Neural progenitor cell (in vitro differentiated cells): ENCODE measurements at places on chromosomes 7 and 10.
A peak's percentile ranks its signal among the peaks of the same experiment; 100 is the strongest.

DNA sequence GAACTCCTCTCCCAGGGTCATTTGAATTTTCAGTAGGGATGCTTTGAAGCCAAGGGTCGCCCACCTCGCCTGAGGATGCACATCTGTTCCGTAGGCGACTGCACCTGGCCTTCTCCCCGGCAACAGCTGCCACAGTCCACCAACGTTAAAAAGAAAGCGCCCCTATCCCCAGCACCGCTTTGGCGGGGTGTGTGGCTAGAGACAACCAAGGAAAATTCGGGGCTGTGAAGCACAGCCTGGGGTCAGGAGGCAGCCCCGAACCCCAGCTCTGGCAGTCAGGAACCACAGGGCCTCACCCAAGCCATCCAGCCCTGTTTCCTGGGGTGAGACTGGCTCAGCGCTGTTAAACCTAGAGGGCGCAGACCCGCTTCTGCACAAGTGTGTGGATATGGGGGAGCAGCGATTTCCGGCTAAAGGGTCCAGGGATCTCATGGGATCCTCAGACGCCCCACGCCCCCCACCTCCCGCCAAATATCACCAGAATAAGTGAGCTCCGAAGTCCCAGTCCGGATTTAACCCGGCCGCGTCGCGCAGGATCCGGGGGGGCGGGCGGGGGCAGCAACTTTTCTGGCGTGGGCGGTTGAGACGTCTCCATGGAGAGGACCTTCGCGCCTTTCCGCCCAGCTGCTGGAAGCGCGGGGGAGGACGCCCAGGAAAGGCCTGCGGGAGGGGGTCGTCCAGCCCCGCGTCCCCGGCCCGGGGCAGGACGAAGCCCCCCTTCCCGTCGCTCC, 822 bp downstream of the ZC3HAV1L start:
- DNase-seq, result peak; percentile 36

- DNase-seq, result no peak
These were observed 158.6 kb upstream of the PITRM1 start for GRCh38 chr10:3331187-3331586.

- peak; percentile 45 for DNase-seq
These were observed 982 bp downstream of the PGAM1 start for GRCh38 chr10:97426776-97427570.

DNA sequence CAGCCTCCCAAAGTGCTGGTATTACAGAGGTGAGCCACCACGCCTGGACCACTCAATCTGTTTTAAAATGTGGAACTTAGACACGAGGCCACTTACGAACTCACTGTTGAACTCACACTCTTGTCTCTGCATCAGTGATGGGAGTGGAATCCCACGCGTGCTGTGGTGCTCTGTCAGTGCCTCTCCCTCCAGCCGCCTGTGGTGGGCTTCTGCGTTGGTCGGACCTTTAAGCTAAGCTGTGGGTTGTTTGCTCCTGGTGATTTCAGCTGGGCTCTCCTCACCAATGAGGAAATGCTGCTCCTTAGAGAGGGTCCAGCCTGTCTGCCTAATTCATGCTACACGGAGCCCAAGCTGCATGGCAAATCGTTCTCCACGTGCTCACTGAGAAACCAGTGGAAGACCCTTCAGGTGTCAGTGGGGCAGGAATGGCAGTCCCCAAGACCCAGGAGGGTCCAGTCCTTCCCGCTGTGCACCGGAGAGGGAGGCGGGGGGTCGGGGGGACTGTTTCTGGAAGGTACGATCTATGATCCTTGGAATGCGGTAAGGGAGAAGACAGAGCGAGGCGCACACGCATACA, 17.9 kb upstream of the PRKAR1B start:
- DNase-seq, result no peak

GRCh38 chr10:82319074-82319473, 444.1 kb downstream of the NRG3 start:
- DNase-seq, result peak; percentile 8

DNA sequence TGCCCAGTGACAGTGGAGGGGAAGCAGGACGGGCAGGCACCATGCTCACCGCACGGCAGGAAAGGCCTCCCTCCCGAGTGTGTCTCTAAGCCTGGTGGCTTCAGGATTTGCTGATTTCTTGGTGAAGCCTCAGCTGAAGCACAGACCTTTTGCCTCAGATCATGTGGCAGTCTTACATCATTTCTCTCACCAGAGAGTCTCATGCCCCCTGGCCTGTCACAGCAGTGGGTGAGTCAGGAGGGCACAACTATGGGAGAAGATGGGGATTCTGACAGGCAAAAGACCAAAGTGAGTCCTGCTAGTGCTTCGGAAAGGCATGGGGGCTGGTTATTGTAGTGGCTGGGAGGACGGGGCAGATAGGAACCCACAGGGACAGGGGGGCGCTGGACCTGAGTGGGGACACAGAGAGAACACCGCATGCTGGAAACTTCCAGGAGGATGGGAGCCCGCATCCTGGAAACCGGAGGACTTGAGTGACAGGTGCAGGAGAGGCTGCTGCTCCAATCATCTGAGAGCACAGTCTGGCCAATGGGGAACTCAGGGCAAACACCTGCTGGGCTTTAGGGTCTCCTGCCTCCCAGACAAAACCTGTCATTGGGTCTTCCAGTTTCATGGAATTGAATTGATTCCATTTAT, 166.8 kb downstream of the ADARB2 start:
- peak; percentile 35 for DNase-seq

- no peak for DNase-seq
These were observed 314.1 kb upstream of the C7orf33 start for GRCh38 chr7:148276314-148277041.

- no peak for DNase-seq
These were observed 76.3 kb downstream of the DKK1 start for GRCh38 chr10:52390388-52390787.

GRCh38 chr7:102875700-102876295, 37.0 kb upstream of the LRRC17 start:
- no peak for DNase-seq

GRCh38 chr7:44884621-44885393, 523 bp downstream of the PURB start:
- peak; percentile 77 for DNase-seq

- no peak for DNase-seq
These were observed 94.0 kb upstream of the CDCA7L start for GRCh38 chr7:22039670-22040069.

DNA sequence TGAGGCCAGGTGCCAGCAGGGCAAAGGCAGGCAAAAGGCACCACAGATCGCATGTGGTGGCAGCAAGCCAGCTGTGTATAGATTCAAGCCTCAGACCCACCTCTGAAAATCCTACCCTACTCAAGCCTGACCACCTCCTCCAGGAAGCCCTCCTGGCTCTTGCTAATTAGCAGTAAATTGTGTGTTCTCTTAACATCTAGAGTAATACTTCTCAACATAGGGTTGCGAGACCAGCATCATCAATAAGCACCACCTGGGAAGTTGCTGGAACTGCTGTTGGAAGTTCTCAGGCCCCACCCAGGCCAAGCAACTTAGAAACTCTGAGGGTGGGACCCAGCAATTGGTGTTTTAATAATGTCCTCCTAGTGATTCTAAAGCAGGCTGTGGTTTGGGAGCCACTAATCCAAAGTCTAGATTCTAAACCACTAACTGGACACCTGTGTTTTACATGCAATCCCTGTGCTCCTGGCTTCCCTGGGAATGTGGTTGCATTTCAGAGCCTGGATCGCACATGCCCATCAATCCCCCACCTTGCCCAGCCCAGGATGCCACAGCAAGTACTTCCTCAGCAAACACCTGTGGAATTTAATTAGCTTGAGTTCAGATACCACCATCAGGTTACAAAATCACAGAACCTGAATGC, 46.2 kb downstream of the KCNMA1 start:
- no peak for DNase-seq

- DNase-seq, result no peak
These were observed 54.3 kb downstream of the BMS1 start for GRCh38 chr10:42836771-42837468.

DNA sequence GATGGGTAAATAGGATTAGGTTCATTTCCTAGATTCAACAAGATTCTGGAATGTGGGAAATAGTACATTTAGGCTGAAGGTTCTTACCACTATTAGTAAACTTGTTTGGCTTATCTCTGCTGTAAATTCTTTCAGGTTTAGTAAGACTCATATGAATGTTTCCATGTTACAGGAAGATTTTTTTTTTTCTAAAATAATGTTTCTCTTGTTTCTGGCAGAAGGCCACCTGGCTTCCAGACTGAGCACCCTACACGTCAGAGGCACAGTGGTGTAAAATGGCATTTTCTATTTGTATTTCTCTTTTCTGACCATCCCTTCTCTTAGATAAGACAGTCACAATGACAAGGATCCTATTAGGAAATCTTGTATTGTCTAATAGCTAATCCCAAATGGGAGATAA, 22.7 kb upstream of the AASS start:
- no peak for DNase-seq

DNA sequence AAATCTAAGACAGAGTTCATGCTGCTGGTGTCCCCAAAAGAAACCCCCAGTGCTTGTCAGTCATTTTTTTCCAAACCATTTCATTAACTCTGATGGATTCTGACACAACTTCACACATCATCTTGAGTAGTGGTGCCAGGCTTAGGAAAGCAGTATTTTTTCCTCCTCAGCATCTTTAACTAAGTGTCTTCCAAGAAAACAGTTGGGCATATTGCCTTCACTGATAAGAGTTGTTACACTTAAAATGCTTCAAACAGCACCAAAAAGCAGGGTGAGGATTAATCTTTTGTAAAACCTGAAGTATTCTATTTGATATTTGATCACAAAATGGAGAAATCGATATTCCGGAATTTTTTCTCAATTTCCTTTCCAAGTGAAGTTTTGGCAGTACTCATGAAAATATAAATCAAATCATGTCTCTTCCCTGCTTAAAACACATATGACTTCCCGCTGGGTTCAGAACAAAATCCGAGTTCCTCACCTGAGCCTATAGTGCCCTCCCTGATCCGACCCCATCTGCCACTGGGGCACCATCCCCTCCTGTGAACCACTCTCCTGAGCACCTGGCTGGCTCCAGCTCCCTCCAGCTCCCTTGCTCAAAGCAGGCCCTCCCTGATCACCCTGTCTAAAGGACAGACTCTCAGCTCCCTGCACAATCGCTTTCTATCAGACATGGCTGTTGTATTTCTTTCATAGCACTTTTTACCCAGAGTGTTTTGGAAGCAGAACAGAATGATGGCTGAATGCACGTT, 61.6 kb downstream of the CYTH3 start:
- DNase-seq, result no peak

GRCh38 chr10:79292891-79293746, 54.1 kb upstream of the PPIF start:
- peak; percentile 48 for DNase-seq

DNA sequence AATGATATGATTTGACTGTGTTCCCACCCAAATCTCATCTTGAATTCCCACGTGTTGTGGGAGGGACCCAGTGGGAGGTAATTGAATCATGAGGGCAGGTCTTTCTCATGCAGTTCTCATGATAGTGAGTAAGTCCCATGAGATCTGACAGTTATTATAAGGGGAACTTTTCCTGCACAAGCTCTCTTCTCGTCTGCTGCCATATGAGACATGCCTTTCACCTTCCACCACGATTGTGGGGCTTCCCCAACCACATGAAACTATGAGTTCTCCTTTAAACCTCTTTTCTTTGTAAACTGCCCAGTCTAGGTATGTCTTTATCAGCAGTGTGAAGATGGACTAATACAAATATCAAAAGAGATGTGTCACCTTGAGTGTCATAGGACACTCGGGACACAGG, 502.7 kb upstream of the PODXL start:
- DNase-seq, result no peak

- no peak for DNase-seq
These were observed 61.4 kb downstream of the CREB5 start for GRCh38 chr7:28473571-28474281.

DNA sequence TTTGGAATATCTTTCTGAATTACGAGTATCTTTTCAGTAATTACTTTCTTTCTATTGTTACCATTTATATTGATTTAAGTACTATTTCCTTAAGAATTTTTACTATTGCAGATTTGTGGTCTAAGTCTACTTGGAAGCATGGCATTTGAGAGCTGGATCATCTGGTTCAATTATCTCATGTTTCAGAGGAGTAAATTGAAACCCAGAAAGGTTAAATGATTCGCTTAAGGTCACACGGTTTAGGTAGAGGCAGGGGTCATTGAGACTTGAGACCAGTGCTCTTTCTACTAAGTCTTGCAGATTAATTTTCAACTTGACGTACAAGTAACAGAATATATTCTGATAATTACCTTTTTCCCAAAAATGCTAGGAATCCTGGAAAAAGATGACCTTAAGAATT, 109.2 kb upstream of the GLCCI1 start:
- no peak for DNase-seq

- DNase-seq, result peak; percentile 38
These were observed 333.3 kb downstream of the CACNA2D1 start for GRCh38 chr7:82110146-82110840.
